Activated T-cell treated with anti-CD3 and anti-CD28 coated beads, Interleukin-2, amount 50 U/mL, for 72 hours (primary cell): ENCODE measurements at places on chromosomes 12 and 14.

DNA sequence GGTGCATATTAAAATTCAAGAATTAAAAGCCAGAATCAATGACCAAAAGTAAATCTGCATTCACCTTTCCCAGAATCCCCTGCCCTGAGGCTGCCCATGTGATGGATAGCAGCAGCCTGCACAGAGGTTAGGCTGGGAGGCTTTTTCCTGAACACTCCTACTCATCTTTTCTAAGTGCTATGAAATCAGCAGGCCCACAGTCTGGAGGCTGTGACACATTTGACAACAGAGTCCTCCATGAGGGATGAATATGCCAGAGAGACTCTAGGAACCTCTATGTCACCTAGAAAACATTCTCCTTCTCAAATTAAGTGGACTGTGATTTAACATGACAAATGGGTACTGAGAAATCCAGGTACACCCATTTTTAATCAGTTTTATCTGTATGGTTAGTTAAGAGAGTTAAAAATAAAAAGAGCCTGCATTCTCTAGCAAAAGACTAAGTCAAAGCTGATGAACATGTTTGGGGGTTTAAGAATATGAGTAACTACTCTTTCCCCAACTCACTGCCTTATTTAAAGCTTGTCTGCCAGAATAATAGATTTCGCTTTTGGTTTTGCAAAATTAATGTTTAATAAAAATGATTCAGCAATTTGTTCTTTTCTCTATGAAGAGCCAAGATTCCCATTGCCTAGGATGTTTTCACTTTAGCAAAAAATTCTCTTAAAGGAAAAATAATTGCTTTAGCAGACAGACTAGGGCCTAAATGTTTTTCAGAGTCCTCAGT, 115.0 kb downstream of the RTN1 start:
- DNase-seq, result no peak

- DNase-seq, result no peak
Measured at GRCh38 chr14:83425138-83425537, 1891.5 kb upstream of the SEL1L start.

GRCh38 chr12:104790296-104791125, 167.6 kb downstream of the SLC41A2 start:
- DNase-seq, result peak; percentile 45

GRCh38 chr14:75542588-75543091, 20.4 kb downstream of the BATF start:
- peak; percentile 88 for DNase-seq

GRCh38 chr14:88910386-88910785, 85.9 kb downstream of the TTC8 start:
- DNase-seq, result no peak

DNA sequence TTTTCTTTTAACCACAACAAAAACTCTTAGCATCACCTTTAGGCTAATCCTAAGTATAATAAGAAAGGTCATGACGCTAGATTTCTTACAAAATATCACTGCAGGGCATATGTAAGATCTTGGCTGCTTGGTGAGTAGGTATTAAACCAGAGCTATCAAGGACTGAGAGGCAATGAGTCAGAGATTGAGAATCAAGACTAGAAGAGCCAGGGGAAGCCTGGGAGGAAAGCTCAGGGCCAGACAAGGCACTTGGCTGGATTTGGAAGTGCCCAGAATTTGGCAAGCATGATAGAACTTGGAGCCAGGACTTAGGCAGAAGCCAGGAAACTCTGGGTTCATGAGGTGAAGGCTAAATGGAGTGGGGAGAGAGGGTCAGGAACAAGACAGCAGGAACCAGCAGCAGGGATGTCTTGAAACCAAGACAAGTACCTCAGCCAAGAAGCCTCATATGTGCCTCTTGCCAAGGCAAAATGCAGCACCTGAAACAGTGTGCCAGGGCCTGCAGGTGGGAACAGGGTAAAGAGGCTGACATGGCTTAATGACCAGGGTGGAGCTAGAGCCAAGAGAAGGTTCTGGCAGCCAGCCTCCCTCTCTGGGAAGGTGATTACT, 49.9 kb downstream of the PTHLH start:
- DNase-seq, result no peak

DNA sequence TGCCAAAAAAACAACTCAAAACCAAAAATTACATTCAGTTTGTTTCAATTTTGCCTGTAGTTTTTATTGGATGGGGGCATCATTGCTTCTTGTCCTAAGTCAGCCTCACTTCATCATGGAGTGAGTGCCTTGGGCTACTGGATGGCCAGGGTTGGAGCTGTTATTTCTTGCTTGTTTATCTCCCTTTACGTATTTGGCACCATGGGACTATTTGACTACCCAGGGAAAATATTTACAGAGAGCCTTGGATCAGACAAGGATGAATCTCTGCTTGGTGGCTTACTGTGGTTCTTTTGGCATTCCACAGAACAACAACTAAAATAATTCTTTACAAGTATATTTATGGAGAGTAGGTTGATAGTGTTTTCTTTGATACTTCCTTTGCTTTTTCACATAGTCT, 160.8 kb upstream of the SEL1L start:
- no peak for DNase-seq

DNA sequence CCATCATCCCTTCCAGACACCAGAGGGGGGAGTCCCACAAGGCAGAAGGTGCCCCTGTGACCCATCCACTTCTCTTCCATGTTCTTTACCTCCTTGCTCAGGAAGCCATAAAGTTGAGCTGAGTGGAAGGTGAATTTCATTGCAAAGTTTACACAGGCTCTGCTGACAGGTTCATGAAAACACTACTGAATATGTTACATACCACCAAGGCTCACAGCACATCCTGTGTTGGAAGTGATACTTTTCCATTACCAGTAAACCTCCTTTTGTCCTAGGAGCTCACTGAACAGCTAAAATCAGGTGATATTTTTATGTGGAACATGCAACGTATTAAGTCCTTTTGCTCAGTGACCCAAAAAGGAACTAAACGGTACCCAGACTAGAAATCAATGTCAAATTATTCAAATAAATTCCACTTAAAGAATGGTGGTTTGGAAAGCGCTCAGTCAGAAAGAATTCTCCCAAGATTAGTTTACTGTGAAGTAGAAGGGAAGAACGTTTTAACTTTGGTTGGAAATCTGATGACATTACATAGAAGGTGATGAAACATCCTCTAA, 196.2 kb upstream of the NUDT4 start:
- DNase-seq, result no peak

DNA sequence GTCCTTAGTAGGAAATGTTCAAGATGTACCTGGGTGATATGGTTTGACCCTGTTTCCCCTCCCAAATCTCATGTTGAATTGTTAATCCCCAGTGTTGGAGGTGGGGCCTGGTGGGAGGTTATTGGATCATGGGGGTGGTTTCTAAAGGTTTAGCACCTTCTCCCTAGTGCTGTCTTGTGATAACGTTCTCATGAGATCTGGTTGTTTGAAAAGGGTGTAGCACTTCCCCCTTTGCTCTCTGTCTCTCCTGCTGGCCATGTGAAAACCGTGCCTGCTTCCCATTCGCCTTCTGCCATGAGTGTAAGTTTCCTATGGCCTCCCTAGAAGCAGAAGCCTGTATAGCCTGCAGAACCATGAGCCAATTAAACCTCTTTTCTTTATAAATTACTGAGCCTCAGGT, 353.0 kb upstream of the SFSWAP start:
- DNase-seq, result no peak

GRCh38 chr14:89787525-89787924, 167.0 kb downstream of the EFCAB11 start:
- no peak for DNase-seq

- DNase-seq, result no peak
Measured at GRCh38 chr12:131002216-131002631, 48.5 kb downstream of the ADGRD1 start.

DNA sequence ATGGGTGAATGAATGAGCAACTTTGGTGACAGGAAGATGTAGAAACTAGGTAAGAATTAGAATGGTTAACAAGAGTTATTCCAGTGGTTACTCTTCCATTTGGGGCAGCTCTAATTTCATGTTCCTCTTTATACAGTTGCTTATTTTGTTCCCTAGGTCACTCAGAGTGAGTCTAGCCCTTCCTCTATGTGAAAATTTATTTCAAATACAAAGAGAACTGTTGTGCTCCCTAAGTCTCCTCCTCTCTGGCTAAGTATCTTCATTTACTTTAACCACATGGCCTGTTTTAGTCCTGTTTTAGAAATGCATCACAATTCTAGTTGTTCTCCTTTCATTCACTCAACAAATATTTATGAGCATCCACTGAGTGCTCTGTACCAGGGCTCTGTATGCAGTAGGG, 51.1 kb upstream of the HIF1A start:
- no peak for DNase-seq

DNA sequence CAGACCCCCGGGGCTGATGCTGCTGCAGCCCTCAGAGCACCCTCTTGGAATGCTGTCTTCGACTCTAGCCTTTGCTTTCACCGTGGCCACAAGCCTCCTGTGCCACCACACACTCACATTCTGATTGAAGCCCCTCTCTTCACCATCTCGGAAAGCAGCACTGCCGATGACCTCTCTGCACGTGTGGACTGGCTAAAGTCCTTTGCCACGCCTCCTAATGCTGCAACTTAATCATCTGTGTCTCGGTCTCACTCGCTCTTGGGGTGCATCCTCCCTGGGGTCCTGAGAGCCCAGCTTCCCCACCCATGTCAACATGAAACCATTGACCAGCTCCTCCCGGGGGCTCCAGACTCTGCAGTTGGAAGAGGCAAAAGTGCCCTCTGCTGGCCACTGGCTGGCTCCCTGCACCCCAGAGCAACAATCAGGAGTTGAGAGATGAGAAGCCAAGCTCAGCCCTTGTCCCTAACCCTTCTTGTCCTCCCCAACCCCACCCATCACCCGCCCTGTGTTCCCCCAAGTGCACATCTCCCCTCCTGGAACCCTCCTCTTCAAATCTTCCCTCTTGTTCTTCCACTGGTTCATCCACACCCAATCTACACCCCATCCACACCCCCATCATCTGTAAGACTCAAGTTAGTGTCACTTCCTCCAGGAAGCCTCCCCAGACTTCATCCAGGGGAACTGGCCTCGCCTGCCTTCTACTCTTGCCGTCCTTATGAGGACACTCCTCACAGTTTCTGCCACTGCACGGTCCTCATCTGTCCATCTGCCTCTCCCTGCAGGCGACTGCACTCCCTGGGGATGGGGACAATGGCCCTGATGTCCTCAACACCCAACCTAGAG, 23.6 kb upstream of the FAM181A start:
- DNase-seq, result no peak

DNA sequence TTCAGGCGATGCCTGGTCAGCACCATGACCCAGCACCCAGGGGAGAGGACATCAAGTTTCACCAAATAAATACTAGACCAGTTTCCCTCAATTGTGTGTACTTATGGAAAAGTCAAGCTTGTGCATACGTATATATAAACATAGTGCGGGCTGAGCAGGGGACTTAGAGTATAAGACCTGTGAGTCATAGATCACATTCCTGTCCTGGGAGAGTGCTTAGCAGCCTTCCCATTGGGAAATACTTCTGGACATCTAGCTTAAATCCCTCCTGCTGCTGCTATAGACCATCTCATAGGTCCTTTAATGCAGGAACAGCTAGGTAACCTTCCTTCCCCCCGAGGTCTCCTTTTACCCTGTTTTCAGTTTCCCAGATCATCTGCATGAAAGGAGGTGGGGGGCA, 51.9 kb downstream of the PRMT8 start:
- DNase-seq, result no peak
